ENCODE measurements at places on chromosomes 6 and 20.

GRCh38 chr20:58218665-58219341 lies 9.7 kb downstream of the ANKRD60 start:
- DNase-seq: no peak

DNA sequence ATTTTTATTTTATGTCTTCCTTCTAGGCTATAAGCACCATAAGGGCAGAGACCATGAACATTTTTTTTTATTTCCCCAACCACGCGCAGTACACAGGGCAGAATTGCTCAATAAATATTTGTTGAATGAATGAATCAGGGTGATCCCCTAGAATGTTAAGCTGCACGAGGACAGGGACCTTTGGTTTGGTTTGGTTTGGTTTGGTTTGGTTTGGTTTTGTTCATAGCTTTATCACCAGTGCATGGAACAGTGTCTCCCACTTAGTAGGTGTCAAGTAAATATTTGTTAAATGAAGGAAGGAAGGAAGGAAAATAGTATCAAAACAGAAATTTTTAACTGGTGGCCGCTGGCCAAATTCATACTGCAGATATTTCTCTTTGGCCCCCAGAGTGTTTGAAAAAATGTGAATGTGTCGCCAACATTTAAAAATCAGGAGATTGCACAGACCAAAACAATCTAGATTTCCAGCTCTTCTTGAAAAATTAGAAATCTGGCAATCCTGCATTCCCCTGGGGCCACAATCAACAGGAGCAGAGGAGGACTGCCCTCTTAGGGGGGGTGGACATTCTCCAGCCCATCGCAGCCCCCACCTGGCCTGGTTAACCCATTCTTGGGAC lies 205.3 kb downstream of the EYA2 start:
- DNase-seq: no peak

- no peak for DNase-seq
These were observed 443.8 kb upstream of the GJE1 start for GRCh38 chr6:141688916-141689315.

DNA sequence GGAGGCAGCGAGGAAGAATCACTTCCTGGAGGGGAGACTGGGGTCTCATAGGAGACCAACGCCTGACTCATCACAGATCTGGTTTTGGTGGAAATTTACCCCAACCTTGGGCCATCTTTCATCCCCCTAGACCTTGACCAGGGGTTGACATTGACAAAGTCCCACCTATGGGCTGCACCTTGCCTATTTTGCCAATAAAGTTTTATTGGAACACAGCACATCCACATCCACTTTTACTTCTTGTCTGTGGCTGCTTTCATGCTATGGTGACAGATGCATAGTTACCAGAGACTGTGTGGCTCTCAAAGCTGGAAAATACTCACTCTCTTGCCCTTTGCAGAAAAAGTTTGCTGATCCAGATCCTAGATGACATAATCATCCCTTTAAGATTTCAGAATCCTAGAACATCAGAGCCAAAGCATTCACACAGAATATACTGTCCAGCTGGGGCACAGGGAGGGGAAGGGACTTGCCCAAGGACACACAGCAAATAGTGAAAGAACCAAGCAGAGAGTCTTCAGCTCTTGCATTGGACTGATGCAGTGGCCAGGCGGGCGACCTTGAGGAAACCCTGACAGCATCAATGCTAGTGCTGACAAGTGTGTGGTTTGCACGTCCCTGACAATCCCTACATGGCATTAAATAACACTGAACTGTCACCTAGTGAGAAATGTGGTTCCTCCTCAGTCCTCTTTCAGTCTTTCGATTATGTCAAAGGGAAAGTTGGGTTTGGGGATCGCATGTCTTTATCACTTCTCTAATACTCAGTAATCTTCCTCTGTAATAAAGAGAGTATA lies 41.2 kb downstream of the CD40 start:
- no peak for DNase-seq

GRCh38 chr6:43264599-43265145 lies 21.4 kb downstream of the TTBK1 start:
- no peak for DNase-seq

DNA sequence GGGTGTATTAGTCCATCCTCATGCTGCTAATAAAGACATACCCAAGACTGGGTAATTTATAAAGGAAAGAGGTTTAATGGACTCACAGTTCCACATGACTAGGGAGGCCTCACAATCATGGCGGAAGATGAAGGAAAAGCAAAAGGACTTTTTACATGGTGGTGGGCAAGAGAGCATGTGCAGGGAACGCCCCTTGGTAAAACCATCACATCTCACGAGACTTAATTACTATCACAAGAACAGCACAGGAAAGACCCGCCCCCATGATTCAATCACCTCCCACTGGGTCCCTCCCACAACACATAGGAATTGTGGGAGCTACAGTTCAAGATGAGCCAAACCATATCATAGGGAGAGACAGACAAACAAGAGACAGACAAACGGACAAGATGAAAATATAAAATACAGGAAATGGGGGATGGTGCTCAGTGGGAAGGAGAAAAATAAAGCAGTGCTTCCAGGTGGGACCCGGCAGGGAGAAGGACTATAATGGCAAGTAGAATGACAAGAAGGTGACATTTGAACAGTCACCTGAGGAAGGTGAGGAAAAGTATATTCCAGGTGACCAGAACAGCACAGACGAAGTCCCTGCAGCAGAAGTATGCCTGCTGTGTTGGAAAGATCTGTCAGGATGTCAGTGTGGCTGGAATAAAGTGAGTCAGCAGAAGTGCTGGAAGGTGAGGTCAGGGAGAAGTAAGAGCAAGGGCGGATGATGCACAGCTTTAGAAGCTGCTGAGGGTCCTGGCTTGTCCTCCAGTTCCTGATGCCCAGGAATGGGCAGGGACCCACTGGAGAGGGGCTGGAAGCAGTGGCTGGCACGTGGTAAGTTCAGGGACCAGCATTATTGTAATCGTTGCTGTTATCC lies 61.1 kb downstream of the SLC2A10 start:
- no peak for DNase-seq

- no peak for DNase-seq
These were observed 24.8 kb upstream of the FOXQ1 start for GRCh38 chr6:1287103-1287591.
